SJSA1 (cell line): ENCODE measurements at places on chromosomes 16 and 17. TPM values are rescaled to one million over a fixed set of nuclear protein-coding genes. Genes with fewer than 3 reads are reported as not detected.

DNA sequence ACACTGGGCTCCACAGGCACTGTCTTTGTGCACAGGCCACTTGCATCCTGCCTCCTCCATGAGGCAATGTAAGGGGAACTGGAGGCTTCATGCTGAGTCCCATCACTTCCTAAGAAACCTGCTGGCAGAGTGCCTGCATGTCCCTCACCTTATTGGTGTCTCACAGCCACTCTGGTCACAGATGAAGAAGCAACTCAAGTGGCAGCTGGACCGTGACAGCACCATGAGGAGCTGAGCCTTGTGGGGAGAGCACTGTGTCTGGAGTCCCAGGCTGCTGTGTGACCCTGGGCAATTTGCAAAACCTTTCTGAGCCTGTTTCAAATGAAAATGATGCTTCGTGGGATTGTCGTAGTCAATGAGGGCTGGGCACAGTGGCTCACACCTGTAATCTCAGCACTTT, 19.5 kb downstream of the ANKRD40 start:
- no peak for DNase-seq

DNA sequence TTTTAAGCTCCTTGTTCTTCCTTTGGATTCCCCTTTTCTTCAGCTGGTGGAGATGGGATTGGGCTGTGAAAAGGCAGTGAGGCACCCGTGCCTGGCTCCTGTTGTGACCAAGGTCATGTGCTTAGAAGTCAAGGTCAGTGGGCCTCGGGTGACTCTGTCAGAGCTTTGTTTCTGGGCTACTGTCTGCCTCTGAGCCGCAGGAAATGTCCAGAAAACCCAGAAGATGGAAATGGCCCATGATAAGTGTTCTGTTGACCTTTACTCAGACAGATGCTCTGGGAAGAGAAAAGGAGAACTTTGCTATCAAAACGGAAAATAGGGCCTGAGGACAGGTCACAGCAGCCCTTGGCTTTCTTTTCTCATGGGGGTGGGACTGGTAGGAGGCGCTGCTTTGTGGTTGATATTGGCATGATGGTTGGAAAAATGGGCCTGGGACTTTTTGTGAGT, 2.9 kb downstream of the ABCC1 start:
- DNase-seq: no peak

DNA sequence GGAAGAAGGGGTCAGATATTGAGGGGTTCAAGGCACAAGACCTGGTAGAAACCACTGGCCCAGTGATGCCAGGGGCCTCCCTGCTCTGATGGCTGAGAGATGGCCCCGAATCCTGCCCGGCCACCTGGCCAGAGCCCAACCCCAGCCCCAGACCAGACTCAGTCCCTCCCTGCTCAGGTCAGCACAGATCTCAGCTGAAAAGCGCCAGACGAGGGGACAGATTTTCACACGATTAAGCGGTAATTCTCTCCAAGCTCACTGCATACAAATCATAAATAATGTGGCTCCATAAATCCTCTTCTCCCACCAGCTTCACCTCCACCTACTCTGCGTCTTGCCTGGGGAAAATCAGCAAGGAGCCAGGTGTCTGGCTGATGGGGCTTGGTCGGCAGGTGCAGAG, 57.1 kb downstream of the ENGASE start:
- DNase-seq: no peak

KRTAP9-1 gene
- not detected in 2 replicates for total RNA-seq

HOXB3 gene
- 1.4 and 5.2 TPM in 2 replicates for total RNA-seq

FLYWCH1 gene
- total RNA-seq: 14.7 and 17.6 TPM in 2 replicates

GRCh38 chr17:70365091-70365583, 195.8 kb downstream of the KCNJ2 start:
- DNase-seq: no peak

GRCh38 chr17:37737971-37738370, 6.9 kb downstream of the HNF1B start:
- peak; percentile 64 for DNase-seq

- DNase-seq: peak; percentile 77
These were observed 666.2 kb downstream of the TOX3 start for GRCh38 chr16:51880776-51881175.

- no peak for DNase-seq
These were observed 1.7 kb downstream of the CORO1A start for GRCh38 chr16:30184891-30185682.

CACNG5 gene
- total RNA-seq: not detected in 2 replicates

DNA sequence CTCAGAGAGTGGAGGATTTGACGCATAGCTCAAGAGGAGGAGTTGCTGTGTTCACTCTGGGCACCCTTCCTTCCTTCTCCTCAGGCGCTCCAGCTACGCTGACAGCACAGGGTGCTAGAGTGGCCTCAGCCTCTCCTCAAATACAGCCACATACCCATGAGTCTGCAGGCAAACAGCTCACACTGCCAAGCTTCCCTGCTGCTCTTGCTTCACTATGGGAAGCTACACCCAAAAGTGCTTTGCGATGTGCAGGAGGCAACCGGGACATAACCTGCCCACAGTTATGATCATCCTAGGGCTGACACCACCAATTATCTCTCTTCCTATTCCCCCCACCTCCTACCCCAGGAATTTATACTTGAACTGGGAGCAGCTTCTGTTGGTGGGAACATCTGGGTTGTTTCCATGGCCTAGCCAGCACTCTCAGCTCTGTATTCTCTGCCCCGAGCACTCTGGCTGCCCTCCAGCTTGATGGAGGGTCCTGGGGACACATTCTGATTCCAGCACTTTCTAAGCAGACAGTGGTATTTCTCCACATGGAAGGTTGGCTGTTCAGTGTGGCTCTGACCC, 40.3 kb upstream of the SREBF1 start:
- DNase-seq: no peak

LLGL2 gene
- 5.8 and 6.6 TPM in 2 replicates for total RNA-seq

AXIN2 gene
- total RNA-seq: 4.2 and 4.8 TPM in 2 replicates

- peak; percentile 91 for DNase-seq
These were observed 797 bp downstream of the PRCD start for GRCh38 chr17:76540381-76541300.

HBA1 gene
- total RNA-seq: not detected in 2 replicates

EFNB3 gene
- not detected in 2 replicates for total RNA-seq

INTS2 gene
- total RNA-seq: 17.7 and 22.3 TPM in 2 replicates

- DNase-seq: no peak
These were observed 37.1 kb downstream of the MPRIP start for GRCh38 chr17:17079336-17079735.

DNA sequence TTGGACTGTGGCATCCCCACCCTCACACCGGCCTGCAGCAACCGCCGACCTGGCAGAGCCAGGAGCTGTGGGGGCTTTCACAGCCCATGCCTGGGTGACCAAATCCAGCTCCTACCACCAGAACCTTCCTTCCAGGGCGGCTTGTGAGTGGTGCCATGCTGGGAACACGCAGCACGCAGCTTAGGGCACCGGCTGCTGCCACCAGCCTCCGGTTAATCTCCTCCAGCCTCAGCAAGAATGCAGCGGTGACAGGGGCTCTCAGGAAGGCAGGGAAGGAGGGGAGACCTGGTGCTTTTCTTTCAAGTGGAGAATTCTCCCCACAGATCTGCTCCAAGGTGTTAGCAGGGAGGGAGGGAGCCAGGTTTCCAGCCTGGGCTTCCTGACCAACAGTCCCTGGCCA, 32.3 kb upstream of the ANKRD40CL start:
- no peak for DNase-seq

DNA sequence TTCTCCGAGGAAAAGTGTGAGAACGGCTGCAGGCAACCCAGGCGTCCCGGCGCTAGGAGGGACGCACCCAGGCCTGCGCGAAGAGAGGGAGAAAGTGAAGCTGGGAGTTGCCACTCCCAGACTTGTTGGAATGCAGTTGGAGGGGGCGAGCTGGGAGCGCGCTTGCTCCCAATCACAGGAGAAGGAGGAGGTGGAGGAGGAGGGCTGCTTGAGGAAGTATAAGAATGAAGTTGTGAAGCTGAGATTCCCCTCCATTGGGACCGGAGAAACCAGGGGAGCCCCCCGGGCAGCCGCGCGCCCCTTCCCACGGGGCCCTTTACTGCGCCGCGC, at the start of gene ERBB2:
TSS of gene ERBB2 (plus strand) at position 247 of the 330 bp plus-strand sequence. CDS start 175 bp downstream, outside the sequence.
- DNase-seq: peak; percentile 74

- no peak for DNase-seq
These were observed 157.5 kb downstream of the ZNF423 start for GRCh38 chr16:49698453-49698815.

KRT222 gene
- total RNA-seq: not detected in 2 replicates

ACSM2A gene
- total RNA-seq: not detected in 2 replicates

- DNase-seq: no peak
These were observed 14.2 kb downstream of the NFAT5 start for GRCh38 chr16:69579783-69580481.

TIMP2 gene
- total RNA-seq: 122 and 166 TPM in 2 replicates

- no peak for DNase-seq
These were observed 208.7 kb downstream of the MAP2K4 start for GRCh38 chr17:12229335-12229734.

DNA sequence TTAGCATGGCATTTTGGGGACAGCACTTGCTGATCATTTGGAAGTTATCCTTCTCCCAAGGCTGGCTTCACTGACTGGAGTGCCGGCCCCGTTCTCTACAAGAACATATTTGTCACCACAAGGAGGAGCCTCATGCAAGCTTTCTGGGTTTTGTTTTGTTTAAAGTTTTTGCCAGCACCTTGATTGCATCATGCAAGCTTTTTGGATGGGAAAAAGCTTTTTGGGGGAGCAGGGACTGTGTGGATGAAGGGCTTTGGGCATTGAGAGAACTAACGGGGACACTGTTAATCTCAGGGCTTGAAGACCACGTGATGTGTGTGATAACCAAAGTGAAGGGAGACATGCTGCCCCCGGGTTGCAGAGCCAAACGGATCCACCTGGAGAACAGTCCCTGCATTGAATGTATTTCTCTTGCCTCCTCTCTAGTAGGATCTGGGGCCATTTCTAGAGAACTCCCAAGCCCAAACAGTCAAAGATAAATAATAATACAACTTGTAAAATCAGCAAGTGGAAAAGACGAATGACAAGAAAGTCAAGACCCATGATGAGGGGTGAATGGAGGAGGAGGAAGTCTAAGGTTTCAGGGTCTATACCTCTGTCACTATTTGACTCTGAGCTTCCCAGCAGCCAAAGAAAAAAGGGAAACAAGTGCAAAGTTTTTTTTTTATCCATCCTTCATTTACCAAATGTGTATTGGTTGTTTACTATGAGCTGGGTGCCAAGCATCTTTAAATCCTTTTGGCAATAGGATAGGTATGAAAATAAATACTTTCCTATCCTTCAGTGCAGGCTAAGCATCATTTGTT, 17.2 kb downstream of the TMEM114 start:
- DNase-seq: peak; percentile 21

- no peak for DNase-seq
These were observed 5.9 kb upstream of the C16orf87 start for GRCh38 chr16:46836534-46837530.

- peak; percentile 59 for DNase-seq
These were observed 107.8 kb downstream of the CLEC16A start for GRCh38 chr16:11051879-11052808.

DNA sequence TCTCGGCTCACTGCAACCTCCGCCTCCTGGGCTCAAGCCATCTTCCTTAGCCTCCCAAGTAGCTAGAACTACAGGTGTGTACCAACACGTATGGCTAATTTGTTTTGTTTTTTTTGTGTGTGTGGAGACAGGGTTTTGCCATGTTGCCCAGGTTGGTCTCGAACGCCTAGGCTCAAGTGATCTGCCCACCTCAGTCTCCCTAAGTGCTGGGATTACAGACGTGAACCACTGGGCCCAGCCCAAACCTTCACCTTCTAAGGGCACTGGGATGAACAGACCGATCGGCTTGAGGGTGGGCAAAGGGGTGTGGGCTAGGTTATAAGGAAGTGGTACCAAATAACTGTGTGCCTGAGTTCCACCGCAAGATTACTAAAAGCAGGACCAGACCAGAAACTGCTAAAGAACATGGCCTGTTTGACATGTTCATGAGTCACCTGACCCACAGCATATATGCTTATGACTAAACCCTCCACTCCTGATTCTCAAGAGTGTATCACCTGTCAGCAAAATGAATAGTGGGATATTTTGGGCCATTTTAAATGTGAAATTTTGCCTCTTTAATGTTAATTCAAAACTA, 8.1 kb downstream of the TMEM97 start:
- no peak for DNase-seq

- DNase-seq: no peak
These were observed 3.3 kb downstream of the NLRP1 start for GRCh38 chr17:5580969-5581368.

MSRB1 gene
- total RNA-seq: 13.9 and 21.3 TPM in 2 replicates

DNA sequence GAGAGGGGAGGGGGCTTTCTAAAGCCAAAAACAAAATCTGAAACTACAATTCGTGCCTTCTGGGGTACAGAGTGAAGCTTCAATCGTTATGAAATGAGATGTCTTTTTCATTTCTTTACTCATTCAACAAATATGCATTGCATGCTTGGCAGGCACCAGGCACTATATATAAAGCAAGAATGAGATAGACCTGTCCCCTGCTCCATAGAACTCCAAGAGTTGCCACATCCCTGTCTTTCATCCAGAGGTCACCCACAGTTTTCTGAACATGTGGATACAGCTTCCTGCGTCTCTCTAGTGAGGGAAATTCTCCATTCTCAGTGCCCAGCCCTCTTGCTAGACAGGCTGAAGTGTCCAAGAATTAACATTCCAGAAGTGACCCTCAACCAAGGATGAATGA, 343.2 kb upstream of the MAF start:
- DNase-seq: no peak

DNA sequence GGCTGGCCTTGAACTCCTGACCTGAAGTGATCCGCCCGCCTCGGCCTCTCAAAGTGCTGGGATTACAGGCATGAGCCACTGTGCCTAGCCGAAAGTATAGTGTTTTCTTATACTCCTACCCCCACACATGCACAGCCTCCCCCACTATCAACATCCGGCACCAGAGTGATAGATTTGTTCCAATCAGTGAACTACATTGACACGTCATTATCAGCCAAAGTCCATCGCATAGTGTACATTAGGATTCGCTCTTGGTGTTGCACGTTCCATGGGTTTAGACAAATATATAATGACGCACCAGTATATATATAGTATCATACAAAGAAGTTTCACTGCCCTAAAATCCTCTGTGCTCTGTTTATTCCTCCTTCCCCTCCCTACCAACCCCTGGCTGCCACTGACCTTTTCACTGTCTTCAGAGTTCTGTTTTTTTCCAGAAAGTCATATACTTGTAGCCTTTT, 11.9 kb upstream of the TM4SF5 start:
- DNase-seq: no peak

DNA sequence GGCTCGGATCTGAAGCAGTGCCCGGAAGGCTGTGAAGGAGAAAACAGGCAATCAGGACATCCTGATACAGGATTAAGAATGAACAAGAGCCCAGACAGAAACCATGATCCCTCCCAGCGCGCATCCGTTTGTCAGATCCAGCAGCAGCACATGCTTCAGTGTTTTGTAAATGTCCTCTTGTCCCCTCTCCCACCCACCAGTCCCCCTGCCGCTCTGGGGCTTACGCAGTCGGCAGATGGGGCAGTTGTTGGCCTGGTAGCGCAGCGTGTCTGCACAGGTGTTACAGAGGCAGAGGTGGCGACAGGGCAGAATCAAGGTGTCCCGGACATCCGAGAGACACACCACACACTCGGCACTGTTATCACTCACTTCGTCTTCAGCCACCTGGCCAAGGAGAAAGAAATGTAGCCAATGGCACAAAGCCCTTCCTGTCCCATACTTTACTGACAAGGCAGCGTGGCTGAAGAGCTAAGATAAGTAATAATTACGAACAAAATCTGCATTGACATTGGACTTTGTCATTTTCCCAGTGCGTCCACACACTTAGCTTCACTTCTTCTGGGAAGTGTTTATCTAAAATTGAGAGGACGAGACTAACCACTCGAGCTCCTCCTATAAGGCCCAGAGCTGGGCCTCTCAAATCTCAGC, 20.7 kb upstream of the FOXJ1 start:
- DNase-seq: no peak

- DNase-seq: no peak
These were observed 213.4 kb downstream of the ZFHX3 start for GRCh38 chr16:72834499-72834898.

PDPK1 gene
- 20.3 and 21.9 TPM in 2 replicates for total RNA-seq

- no peak for DNase-seq
These were observed 366.4 kb upstream of the ERCC4 start for GRCh38 chr16:13553453-13553985.
